ENCODE measurements at places on chromosomes 11 and 22.

GRCh38 chr11:86180423-86180822 lies 64.1 kb upstream of the EED start:
- peak; percentile 28 for DNase-seq

DNA sequence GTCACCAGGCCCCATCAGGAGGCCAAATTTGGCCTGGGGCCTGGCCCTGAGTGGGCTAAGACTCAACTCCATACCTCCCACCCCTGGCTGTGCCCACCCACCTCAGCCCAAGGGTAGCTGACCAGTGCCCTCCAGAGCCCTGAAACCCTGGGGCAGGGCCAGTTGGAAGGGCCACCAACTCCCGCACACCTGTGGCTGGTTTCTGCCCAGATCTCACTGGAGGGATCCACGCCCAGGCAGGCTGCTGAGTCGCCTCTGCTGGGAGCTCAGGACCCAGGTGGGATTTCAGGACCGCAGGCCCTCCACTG lies 8.9 kb upstream of the PIM3 start:
- no peak for DNase-seq

DNA sequence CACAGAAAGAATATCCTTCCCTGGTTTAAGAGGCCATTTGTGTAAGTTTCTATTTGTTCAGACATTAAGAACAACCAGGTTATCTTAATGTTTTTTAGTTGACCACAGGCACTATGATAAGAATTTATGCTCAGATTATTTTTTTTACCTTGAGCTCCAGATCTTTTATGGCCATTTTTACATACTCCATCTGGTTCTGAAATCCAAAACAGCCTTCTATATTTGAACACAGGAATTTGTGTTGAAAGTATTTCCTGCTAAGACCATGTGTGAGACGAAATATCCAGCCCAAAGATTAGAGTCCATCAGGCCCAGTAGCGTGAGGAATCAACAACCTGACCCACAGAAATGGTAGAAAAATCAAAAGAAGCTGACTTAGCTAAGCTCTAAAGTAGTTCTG lies 569.9 kb upstream of the FAT3 start:
- DNase-seq = no peak

- DNase-seq = no peak
These were observed 37.6 kb downstream of the CNTF start for GRCh38 chr11:58659910-58660570.

GRCh38 chr11:10457901-10458300 lies 2.8 kb downstream of the AMPD3 start:
- DNase-seq = no peak

DNA sequence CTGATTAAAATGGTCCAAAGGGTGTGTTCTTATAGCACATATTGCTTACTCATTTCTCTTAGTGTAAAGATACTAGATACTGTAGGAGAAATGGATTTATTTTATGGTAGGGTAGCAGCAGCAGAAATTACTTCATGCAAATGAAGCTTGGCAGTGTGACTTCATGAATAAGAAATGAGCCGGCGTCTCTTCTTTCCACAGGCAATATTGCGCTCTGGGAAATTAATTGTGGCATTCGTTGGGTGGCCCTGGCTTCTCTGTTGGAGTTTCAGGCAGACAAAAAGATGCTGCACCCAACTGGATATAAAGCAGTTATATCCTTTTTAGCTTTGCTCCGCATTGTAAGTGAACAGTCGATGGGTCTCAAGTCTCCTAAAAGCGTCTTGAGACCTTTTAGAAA lies 211.0 kb upstream of the NAV2 start:
- no peak for DNase-seq

GRCh38 chr22:49564666-49565515 lies 262.8 kb downstream of the BRD1 start:
- DNase-seq = no peak

DNA sequence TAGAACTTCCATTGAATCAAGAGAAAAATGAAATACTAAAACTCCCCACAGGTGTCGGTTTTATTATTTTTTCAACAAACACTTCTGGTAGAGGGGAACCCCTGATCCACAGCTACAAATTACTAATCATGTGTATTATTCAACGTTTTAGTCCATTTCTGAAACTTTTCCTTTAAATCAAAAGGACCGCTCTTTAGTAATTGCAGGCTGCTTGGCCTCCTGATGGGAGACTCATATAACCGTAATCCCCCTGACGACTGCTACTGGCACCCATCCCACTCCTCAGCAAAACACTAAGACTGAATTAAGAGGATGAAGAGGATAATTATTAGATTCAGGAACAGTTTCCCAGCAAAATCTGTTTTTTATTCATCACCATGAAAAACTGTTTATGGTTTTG lies 46.4 kb downstream of the PAX6 start:
- DNase-seq = no peak

DNA sequence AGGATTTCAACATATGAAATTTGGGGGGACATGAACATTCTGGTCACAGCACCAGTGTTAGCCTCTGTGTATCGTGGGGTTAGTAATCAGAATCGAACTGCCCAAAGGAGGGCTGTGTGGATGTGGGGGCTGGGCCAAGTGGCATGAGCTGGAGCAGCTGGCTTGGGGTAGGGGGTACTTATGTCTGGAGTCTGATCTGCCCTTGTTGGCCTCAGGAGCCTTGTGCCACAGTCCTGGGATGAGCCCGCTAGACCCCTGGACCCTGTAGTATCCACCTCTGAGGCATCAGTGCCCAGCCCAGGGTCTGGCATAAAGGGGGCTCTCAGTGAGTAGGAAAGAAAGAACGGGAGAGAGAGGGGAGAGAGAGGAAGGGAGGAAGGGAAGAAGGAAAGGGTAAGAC lies 67.3 kb downstream of the LRRC32 start:
- DNase-seq = no peak

- DNase-seq = peak; percentile 99
These were observed 3.6 kb downstream of the NEAT1 start for GRCh38 chr11:65425971-65426838.

- DNase-seq = no peak
These were observed 143.5 kb downstream of the MIAT start for GRCh38 chr22:26800858-26801257.

DNA sequence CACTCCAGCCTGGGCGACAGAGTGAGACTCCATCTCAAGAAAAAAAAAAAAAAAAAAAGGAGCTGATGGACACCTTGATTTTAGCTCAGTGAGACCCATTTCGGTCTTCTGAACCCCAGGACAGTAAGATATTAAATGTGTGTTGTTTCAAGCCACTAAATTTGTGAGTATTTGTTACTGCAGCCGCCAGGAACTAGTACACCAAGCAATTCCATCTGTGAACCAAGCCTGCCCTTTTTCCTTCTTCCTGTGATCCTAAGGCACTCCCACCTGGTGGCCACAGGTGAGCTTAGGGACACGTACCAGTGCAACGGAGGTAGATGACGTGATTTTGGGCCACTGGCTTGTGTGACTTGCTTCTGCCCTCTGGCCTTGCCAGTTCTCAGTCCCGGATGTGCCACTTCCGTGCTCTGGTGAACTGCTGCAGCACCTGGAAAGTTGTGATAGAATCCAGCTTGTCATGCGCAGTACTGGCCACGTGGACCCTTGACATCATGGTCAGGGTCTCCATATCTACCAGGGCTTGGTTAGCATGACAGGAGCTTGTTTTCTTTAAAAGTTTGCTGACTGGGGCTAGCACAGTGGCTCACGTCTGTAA lies 19.6 kb upstream of the ATXN10 start:
- no peak for DNase-seq

- no peak for DNase-seq
These were observed 7.0 kb upstream of the SH3BP1 start for GRCh38 chr22:37632174-37633088.

GRCh38 chr11:133570376-133570775 lies 38.1 kb upstream of the OPCML start:
- no peak for DNase-seq

DNA sequence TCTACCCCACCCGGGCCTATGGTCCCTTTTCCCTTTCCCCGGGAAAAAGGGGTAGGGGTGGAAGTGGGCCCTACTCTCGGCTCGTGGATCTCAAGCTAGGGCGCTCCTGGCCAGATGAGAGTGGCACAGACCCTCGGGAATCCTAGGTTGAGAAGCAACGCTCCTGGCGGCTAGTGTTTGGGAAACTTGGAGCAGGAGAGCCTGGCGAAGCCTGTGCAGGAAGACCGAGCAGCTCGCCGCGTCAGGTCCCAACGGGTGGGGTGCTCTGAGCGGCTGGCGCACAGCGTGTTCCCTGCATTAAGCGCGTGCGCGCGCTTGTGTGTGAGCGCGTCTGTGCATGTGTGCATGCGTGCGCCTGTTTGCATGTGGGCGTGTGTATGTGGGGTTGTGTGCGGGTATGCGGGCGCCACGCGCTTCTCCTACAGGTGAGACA lies 7.1 kb upstream of the FLI1 start:
- DNase-seq = no peak

- DNase-seq = no peak
These were observed 30.9 kb downstream of the OR4D9 start for GRCh38 chr11:59542142-59542810.

DNA sequence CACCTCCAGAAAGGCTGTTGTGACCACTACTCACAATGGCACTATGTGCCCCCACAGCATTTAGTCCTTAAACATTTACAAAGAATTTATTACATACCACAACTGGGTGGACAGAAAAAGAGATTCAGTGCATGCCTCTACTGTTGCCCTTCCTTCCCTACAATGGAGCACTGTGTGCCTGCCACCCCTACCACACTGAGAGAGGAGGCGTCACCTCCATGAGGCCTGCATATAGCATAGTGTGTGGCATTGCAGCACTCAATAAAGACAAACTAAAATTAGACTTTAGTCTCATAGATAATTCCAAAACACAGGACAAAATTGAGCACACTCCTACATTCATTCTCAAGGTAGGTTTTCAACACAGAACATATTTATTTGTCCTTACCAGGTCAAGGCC lies 25.8 kb downstream of the THAP12 start:
- DNase-seq = no peak

- DNase-seq = no peak
These were observed 12.8 kb downstream of the BRSK2 start for GRCh38 chr11:1402355-1403077.

- DNase-seq = peak; percentile 21
These were observed 1.8 kb downstream of the CELF1 start for GRCh38 chr11:47551086-47551485.

GRCh38 chr11:30902929-30903328 lies 316.8 kb upstream of the MPPED2 start:
- no peak for DNase-seq

- no peak for DNase-seq
These were observed 1036.0 kb downstream of the OPCML start for GRCh38 chr11:132496341-132496740.

GRCh38 chr11:66277471-66278362 lies at the start of gene CNIH2:
Gene CNIH2, plus strand, starts transcription at chr11:66278175. Its CDS starts 282 bp downstream, at chr11:66278457.
- no peak for DNase-seq

DNA sequence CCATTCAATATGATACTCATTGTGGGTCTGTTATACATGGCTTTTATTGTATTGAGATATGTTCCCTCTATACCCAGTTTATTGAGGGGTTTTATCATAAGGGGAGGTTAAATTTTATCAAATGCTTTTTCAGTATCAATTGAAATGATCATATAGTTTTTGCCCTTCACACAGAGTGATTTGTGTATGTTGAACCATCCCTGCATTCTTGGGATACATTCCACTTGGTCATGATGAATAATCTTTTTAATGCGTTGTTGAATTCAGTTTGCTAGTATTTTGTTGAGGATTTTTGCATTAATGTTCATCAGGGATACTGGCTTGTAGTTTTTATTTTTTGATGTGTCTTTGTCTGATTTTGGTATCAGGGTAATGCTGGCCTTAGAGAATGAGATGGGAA lies 98.0 kb downstream of the ATG16L2 start:
- no peak for DNase-seq

GRCh38 chr11:1291295-1292017 lies 18.0 kb downstream of the TOLLIP start:
- no peak for DNase-seq

DNA sequence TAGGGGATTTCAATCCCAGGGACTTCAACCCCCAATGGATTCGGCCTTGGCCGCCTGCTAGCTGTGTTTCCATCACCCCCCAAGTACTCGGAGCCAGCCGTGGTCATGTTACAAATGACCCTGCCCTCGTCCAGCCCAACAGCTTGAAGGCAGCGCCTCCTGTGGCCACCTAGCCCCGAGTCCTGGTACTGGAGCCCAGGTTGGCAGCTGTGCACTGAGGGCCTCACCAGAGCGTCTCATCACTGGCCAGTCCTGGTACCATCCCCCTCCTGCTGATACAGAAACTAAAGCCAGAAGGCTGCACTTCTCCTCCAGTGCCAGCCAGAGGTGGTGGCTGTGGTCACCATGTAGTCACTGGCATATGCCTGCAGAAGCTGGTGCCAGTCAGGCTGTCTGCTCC lies 44.9 kb upstream of the FADD start:
- DNase-seq = no peak

DNA sequence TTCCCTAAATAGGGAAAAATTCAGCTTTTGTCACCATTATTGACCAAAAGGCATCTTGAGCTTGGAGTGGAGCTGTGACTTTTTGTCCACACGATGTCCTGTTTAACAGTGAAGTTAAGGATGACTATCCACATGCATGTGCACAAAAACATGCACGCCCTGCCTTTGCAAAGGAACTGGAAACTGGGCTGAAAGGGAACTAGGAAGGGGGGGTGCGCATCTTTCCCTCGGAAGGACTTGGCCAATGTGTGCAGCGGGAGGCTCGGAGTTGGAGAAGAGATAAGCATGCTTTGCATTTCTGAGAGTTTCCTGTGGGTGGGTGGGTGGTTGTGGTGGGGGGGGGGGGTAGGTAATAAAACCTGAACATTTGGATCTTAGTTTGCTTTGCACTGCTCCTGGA lies 411 bp upstream of the KIRREL3 start:
- DNase-seq = no peak

DNA sequence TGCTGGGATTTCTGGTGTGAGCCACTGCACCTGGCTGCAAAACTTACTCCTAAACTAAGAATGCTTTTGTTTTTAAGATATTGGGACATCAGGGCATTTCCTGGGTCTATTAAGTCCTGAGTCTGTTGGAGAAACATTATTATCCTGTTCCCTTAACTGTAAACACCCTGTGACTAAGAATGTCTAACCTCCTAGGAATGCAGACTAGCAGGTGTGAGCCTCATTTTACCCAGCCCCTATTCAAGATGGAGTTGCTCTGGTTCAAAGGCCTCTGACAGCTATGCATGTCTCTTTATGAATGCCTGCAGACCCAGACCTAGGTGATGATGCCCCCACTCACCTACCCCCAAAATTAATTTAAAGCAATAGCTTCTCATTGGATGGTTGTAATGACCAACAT lies 46.2 kb downstream of the DEPDC5 start:
- DNase-seq = no peak

Data from AML-193 (cell line).